ENCODE measurements at places on chromosomes 7 and 10. TPM values are rescaled to one million over a fixed set of nuclear protein-coding genes. Genes with fewer than 3 reads are reported as not detected.

DNA sequence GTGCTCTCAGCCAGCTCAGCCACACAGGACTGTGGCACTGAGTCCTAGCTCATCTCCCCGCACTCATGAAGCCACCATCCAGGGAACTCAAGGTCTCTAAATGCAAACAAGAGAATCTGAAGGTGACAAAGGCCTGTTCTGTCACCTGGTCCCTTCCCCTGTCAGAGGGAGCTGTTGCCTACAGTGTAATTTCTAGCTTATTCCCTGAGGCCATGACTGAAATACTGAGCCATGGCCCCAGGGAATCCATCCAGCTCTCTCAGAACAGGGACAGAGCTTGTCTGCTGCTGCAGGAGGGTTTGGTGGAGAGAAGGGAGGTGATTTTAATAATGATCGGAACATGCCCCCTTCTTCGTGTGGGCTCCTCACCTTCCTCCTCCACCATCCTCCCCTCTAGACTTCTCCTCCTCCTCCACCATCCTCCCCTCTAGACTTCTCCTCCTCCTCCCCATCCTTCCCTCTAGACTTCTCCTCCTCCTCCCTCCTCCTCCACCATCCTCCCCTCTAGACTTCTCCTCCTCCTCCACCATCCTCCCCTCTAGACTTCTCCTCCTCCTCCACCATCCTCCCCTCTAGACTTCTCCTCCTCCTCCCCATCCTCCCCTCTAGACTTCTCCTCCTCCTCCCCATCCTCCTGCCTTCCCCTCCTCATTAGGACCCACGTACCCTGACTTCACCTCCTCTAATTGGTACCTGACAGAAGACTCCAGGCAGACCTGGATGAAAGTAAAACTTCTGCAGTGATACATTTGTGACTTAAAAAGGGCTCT is 338.0 kb upstream of the MKI67 start:
- no peaks in the 10 kb centered on the region for H3K4me1 ChIP-seq
- peak; percentile 60 for DNase-seq
- H3K27ac ChIP-seq, result no peak overlapping the region
- H3K4me3 ChIP-seq, result no peak overlapping the region

SPDYE1 gene
- total RNA-seq, result not detected

GRCh38 chr7:44167920-44168319 is 21.3 kb downstream of the GCK start:
- no peaks in the 10 kb centered on the region for H3K4me1 ChIP-seq
- no peaks in the 10 kb centered on the region for H3K36me3 ChIP-seq
- H3K4me3 ChIP-seq, result no peak overlapping the region
- no peak overlapping the region for H3K27ac ChIP-seq
- no peaks in the 10 kb centered on the region for H3K27me3 ChIP-seq

DNA sequence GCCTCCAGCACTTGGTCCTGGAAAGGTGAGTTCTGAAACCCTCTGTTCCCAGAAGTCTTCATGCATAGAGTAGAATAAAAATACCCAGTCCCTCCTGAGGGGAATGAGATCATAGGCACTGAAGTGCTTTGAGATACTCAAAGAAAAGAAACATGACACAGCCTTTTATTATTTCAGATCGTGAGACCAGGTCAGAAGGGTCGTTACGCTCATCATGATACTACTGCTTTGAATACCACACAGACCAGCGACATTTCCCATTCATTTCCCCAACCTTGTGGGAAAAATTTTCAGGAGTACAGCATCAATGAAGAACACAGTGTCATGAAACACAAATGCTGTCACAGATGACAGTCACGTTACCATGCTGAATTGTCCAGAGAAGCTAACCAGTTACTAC is 15.0 kb downstream of the CLRN3 start:
- no peak overlapping the region for H3K27ac ChIP-seq
- DNase-seq, result no peak
- H3K4me1 ChIP-seq, result no peaks in the 10 kb centered on the region
- no peak overlapping the region for H3K4me3 ChIP-seq

DLX5 gene
- not detected for total RNA-seq

DNA sequence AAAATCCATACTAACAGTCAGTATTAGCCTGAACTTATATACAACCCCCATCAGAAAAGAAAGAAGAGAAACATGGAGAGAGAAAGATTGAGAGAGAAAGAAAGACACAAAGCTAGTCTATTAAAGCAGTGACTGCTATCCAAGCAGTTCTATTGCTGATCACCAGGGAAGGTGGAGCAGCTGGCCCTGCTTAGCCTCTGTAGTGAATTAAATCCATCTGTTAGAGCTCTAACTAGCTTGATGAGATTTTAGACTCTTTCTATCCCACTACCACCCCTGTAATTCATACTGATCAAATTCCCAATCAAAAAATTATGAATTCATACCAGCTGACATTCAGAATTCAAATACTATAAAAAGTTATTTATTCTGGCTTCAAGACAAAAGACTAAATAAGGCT is 486.0 kb upstream of the LRRN3 start:
- no peaks in the 10 kb centered on the region for H3K27me3 ChIP-seq
- H3K4me1 ChIP-seq, result no peaks in the 10 kb centered on the region
- no peak for DNase-seq
- H3K27ac ChIP-seq, result no peak overlapping the region
- no peaks in the 10 kb centered on the region for H3K36me3 ChIP-seq

- H3K36me3 ChIP-seq, result no peaks in the 10 kb centered on the region
- peak; percentile 20 for DNase-seq
- no peak overlapping the region for H3K4me3 ChIP-seq
- H3K4me1 ChIP-seq, result no peaks in the 10 kb centered on the region
- H3K27ac ChIP-seq, result no peak overlapping the region
These were observed 42.1 kb downstream of the NEURL1 start for GRCh38 chr10:103535595-103535994.

GRCh38 chr7:95989301-95989700 is 216.9 kb downstream of the DYNC1I1 start:
- no peaks in the 10 kb centered on the region for H3K27me3 ChIP-seq
- H3K4me1 ChIP-seq, result no peaks in the 10 kb centered on the region
- no peak overlapping the region for H3K27ac ChIP-seq
- DNase-seq, result no peak

- H3K27me3 ChIP-seq, result no peaks in the 10 kb centered on the region
- H3K4me1 ChIP-seq, result no peaks in the 10 kb centered on the region
- no peak overlapping the region for H3K27ac ChIP-seq
- no peak overlapping the region for H3K4me3 ChIP-seq
- DNase-seq, result no peak
- H3K36me3 ChIP-seq, result no peaks in the 10 kb centered on the region
These were observed 17.1 kb downstream of the MBL2 start for GRCh38 chr10:52755297-52756062.

ZNF488 gene
- 0.44 TPM for total RNA-seq

DNA sequence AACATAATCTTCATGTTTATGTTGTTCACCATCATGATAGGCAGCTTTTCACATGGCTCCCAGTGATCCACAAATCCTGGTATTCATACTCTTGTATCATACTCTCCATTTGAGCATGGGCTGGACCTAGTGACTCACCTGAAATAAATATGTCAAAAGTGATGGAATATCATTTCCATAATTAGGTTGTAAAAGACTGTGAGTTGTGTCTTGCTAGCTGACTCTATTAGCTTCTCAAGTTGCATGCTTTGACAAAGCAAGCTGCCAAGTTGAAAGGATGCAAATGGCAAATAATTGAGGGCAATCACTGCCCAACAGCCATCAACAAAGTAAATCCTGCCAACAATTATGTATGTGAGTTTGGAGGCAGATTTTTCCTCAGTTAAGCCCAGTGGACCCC is 300.4 kb downstream of the AHR start:
- H3K36me3 ChIP-seq, result no peaks in the 10 kb centered on the region
- no peak for DNase-seq
- no peaks in the 10 kb centered on the region for H3K27me3 ChIP-seq

FOXL3 gene
- total RNA-seq, result not detected

DNA sequence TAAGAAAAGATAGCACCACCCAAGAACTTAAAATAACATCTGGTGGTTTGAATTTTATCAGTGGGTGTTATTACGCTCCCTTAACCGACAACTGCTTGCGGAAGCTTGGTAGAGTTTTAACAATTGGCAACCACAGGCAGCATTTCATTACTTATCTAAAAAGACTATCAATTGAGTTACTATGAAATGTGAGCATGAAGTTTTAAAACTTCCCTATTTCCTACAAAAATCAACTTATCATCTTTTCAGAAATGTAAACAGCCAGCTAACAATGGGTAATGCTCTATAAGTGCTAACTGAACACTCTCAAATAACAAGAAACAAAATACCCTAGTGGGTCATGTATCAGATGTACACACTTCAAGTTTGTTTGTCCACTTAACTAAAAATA is 68.8 kb downstream of the OSBPL3 start:
- no peak overlapping the region for H3K27ac ChIP-seq
- no peaks in the 10 kb centered on the region for H3K36me3 ChIP-seq
- no peak for DNase-seq
- no peaks in the 10 kb centered on the region for H3K4me1 ChIP-seq

- no peak overlapping the region for H3K4me3 ChIP-seq
- no peaks in the 10 kb centered on the region for H3K4me1 ChIP-seq
- no peak for DNase-seq
- H3K27me3 ChIP-seq, result no peaks in the 10 kb centered on the region
These were observed 45.1 kb downstream of the PRKAR2B start for GRCh38 chr7:107089627-107090026.

- peak overlapping the region; percentile 98 for H3K27ac ChIP-seq
- no peaks in the 10 kb centered on the region for H3K36me3 ChIP-seq
- H3K4me3 ChIP-seq, result peak overlapping the region; percentile 32
- peak; percentile 63 for DNase-seq
- peaks cover 22% of the 10 kb centered on the region for H3K4me1 ChIP-seq
These were observed 174.2 kb downstream of the KIAA1217 start for GRCh38 chr10:24382979-24383663.

FXYD4 gene
- total RNA-seq, result not detected

All from breast epithelium (tissue), 4 donors.